ENCODE measurements at places on chromosomes 5 and 9.
A peak's percentile ranks its signal among the peaks of the same experiment; 100 is the strongest.

DNA sequence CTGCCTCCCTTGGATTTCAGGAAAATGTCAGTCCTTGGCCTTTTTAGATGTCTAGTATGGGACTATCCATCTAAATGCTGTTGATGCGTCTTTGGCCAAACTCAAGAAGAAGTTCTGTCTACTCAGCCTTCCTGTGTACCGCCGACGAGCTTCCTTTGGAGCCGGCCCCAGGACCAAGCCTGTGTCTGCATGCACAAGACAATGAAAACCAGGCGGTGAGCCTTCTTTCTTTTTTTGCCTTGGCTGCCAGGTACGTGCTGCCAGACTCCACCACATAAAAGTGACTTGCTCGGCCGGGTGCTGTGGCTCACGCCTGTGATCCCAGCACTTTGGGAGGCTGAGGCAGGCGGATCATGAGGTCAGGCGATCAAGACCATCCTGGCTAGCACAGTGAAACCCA is 6.0 kb upstream of the NEURL1B start:
- DNase-seq, result no peak

DNA sequence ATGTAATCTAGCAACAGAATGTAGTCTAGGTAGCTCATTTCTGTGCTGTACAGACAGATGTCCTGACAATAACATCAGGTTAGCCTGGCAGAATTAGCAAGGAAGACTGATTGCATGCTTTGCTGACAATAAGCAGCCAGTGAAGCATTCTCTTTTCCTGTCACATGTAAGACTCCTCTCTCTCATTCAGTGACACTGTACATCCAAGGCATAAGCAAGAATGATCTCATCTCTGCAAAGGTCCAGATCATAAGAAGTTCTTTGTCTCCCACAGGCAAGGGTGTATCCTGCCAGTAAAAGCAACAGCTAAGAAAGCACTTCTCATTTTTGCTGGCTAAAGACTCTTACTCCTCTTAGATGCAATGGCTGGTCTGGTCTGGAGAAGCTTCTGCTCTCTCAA is 861.8 kb downstream of the TAF11L14 start:
- no peak for DNase-seq

GRCh38 chr5:14217587-14217986 is 74.4 kb downstream of the TRIO start:
- DNase-seq, result no peak

GRCh38 chr5:147487031-147487750 is 22.7 kb downstream of the DPYSL3 start:
- DNase-seq, result no peak

DNA sequence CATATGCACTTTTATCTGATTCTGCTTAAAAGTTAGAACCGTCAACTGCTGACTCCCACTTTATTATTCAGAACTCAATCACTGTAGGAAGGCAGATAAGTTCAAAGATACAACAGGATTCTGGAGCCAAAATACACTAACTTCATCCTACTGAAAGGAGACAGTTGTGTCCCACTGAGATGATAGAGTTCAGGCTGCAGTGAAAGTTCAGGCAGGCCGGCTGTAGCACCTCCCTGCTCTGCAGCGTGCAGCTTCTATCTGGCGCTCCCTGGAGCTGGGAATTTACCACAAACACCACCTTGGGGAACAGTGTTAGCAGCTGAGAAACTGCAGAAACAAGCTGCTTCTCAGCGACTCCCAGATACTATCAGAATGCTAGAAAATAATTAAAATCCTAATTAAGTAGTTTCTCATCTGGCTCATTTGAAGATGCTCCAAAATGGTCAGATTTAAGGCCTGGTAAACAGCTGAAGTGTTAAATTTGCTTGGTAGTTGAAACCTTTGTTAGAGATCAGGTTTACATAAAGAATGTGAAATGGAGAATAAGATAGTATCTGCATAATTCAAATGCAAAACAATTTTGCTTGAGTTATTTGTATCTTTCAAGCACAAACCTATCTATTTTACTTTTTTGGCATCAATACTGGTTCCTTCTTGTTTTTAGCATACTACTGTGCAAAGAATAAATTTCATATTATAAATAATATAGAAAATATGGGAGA is 52.3 kb upstream of the CNTLN start:
- peak; percentile 9 for DNase-seq

DNA sequence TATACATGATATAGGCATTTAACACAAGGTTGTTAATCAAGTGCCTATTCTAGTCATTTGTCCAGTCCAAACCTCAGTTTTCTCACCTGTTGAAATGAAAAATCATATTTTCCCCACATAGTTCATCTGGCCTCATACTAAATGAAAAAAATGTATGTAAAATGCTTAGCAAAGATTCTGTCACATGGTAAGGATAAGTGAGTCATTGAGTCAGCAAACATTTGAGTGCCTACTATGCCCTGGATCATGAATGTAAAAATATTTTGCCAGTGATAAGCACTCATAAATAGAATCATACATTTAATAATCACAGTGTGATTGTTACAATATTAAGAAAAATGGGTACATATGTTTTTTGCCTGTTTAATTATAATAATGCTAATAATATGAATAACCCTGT is 181.2 kb upstream of the PAPPA start:
- DNase-seq, result no peak

GRCh38 chr9:136052472-136052880 is 42.6 kb downstream of the NACC2 start:
- DNase-seq, result no peak

DNA sequence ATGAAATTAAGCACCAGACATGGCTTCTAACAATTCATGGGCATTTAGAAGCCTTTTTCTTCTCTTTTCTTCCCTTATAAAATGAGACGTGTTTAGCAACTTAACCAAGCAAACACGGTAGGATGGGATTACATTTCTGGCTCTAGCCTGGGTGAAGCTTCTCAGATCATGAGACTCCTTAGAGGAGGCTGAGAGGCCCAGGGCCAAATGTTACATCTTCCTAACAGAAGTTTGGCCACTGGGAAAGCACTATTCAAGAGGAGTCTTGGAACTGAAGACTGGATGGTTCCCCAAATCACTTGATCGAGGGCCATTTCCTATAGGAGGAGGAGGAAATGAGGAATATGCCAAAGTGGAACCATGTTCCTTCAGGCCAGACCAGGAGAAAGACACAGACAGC is 1.9 kb downstream of the GABRP start:
- no peak for DNase-seq

DNA sequence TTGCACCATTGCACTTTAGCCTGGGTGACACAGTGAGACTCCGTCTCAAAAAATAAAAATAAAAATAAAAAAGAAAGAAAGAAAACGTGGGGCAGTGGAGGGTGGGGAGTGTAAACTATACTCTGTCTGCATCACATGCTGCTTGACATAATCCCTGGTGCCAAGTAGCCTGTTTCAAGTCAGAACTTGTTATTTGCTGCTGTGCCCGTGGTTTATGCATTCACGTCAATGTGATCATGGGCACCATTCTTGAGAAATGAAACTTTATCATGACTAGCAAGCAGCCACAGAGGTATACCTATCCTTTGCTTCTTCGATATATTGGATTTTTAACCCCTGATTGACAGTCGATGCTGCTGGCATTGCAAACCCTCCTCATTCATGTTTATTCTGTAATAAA is 4.1 kb upstream of the SMU1 start:
- no peak for DNase-seq

DNA sequence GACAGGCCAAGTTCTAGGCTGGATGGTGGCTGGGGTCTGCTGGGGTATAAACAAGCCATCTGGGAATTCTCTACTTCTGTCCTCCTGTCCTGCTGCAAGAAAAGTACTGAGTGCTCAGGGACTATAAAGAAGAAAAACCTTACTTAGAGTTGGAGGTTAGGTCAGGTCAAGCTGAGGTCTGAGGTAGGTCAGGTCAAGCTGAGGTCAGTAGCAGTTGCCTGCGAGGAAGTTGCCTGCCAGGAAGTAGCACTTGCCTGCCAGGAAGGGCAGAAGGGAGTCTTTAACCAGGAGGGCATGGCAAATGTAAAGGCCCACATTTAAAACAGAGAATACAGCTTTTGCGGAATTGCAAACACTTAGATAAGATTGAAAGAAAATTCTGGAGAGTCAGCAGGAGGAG is 51.3 kb upstream of the PRLR start:
- no peak for DNase-seq

- no peak for DNase-seq
These were observed 77.8 kb downstream of the BOD1 start for GRCh38 chr5:173538654-173539053.

DNA sequence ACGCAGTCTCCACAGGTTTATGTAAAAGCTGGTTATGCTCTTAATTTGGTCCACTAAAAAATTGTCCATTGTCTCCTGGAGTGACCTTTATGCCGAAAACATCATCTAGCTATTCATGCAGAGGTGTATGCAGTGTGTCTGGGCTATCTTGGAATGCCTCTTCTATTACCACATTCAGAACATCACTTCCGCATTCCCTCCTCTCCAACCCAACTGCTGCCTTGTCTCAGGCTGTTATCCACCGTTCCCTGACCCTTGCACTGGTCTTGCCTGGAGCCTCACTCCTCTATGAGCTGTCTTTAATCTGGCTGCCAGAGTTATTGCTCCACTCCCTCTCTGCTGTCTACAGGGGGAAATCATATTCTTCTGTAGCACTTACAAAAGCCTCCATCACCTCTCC is 214.1 kb upstream of the ANKRD55 start:
- DNase-seq, result no peak

DNA sequence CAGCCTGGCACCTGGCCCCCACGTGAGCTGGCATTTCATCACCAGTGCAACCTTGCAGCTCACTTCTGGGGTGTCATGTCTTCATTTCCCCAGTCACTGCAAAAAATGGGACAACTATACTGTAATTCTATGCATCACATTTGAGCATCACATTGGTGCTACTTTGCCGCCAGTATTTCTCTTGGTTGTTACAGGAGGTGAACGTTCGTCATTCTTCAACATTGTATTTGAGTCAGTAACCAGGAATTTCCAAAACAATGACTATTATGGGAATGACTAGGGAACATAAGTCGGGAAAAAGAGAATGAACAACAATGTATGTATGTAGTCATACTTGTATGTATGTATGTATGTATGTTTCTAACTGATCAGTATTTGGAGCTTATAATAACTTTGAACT is 1278.0 kb downstream of the EFNA5 start:
- peak; percentile 65 for DNase-seq

- peak; percentile 63 for DNase-seq
These were observed 124.5 kb downstream of the EGFLAM start for GRCh38 chr5:38382898-38383297.

GRCh38 chr9:108831496-108832178 is 24.1 kb downstream of the ACTL7B start:
- no peak for DNase-seq

GRCh38 chr5:72036951-72037350 is 70.3 kb upstream of the MAP1B start:
- DNase-seq, result no peak

Measured in fibroblast of skin of right quadriceps (primary cell).